Bronchial epithelial cell (primary cell): ENCODE measurements at places on chromosomes 5 and 9. TPM values are rescaled to one million over a fixed set of nuclear protein-coding genes. Genes with fewer than 3 reads are reported as not detected.
A peak's percentile ranks its signal among the peaks of the same experiment; 100 is the strongest.

The PRR16 gene
- 0.53 TPM in 1 of 2 replicates, not detected in the other for total RNA-seq

The PRELID2 gene
- total RNA-seq = 12.4 and 14.8 TPM in 2 replicates

The CDC37L1 gene
- 14.0 and 22.1 TPM in 2 replicates for total RNA-seq

The GABRA6 gene
- not detected in 2 replicates for total RNA-seq

GRCh38 chr9:35828716-35829083 is at the start of gene FAM221B:
Gene FAM221B, minus strand, starts transcription at chr9:35828732. Its CDS starts 2,571 bp downstream, at chr9:35826161.
- no peak for DNase-seq

GRCh38 chr9:133144142-133144903 is 19.4 kb downstream of the GBGT1 start:
- no peak for DNase-seq

GRCh38 chr9:73558471-73558870 is 406.8 kb downstream of the ANXA1 start:
- DNase-seq = no peak

DNA sequence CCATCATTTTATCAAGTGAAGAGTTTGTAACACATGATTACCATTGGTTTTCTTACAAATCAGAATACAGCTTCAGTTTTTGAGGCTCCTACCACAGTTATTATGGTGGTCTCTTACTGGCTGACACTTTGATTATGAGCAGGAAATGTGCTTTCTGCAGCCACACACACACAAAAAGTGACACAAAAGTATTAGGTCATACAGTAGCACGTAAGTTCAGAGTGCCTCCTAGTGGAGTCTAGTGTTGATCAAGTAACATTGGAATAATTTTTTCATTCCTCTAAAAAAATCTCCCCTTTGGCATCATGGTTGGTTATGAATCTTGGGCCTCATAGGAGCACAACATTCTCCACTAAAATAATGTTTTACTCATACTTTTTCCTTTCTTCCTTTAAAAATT is 37.6 kb downstream of the PAM start:
- peak; percentile 29 for DNase-seq

DNA sequence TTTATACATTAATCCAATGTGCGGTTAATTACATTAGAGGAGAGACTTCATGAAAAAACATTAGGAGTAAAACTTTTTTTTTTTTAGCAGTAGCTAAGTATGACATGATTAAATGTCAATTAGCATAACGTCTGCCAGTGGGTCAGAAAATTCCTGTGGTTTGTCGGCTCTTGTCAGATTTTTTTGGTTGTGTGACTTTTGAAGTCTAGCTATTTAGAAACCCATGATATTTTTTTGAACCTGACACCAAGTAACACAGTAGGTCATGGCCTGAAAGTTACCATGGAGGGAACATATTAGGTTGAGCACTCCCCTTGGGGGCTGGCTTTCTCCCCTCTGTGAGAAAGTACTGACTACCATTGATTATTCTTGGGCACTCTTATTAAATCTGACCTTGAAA is 84.8 kb upstream of the ALDH1A1 start:
- DNase-seq = peak; percentile 42

The AGPAT2 gene
- 41.9 and 52.0 TPM in 2 replicates for total RNA-seq

- peak; percentile 91 for DNase-seq
These were observed 2.5 kb upstream of the CMBL start for GRCh38 chr5:10310066-10310779.

GRCh38 chr9:92607088-92607487 is 62.8 kb downstream of the IPPK start:
- no peak for DNase-seq

DNA sequence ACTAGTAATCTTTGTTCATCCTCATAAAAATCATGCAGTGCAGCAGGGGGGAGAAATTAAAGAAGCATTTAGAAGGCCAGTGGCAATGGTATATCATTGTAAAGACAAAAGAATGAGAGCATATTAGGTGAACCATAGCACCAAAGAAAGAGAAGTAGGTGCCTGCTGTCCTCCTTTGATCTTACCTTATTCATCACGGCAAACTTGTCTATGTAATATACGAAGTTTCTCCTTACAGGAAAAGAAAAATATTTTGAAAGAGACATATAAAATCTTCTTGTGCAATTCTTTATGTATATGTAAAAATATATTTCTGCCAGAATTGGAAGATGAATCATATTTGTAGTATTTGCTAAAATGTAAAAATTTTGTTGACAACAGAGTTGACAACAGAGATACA is 411.3 kb upstream of the ARRDC3 start:
- no peak for DNase-seq

The SEMA5A gene
- total RNA-seq = 1.3 and 1.6 TPM in 2 replicates

DNA sequence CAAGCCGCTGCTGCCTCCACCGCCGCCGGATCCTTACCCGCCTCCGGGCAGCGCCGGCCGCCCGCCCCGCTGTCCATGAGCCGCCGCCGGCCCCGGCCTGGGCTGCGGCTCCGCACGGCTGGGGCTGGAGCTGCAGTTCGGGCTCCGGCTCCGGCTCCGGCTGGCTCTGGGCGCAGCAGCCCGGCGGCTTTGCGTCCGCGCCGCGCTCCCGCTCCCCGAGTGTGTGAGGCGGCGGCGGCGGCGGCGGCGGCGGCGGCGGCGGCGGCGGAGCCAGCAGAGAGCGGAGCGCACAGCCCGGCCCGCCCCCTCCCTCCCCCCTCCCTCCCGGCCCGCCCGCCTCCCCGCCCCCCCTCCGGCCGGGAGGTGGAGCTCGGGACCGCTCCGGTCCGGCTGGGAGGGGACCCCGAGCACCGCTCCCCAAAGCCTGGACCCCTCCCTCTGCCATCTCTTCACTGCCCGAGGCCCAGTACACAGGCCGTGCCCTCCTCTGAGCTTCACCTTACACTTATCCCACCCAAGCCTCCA is at the start of gene PCDH1:
TSS of gene PCDH1 (minus strand) at position 225 of the 525 bp plus-strand sequence. CDS start at position 77, 148 bp downstream.
- DNase-seq = no peak

The KCNN2 gene
- total RNA-seq = not detected in 2 replicates

The FOXD4 gene
- total RNA-seq = 0.26 TPM in 2 replicates

GRCh38 chr9:3719286-3719685 is 193.5 kb upstream of the RFX3 start:
- DNase-seq = no peak

GRCh38 chr5:108025957-108026356 is 355.2 kb upstream of the EFNA5 start:
- no peak for DNase-seq

DNA sequence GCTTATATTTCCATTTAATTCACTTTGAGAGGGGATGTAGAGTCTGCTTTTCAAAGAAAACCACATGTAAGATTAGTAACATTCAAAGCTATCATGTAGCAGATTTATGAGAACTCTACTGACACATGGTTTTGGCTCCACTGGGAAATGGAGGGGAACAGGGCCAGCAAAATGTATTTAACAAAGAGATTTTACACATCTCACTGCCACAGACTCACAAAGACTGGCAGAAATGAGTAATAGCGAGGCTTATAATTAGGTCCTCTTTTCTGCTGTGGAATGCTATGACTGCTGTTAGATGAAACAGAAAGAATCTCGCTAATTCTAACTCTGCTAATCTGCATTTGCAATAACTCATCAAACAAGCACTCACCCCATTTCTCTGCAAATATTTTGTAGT is 4.5 kb downstream of the DAP start:
- no peak for DNase-seq

DNA sequence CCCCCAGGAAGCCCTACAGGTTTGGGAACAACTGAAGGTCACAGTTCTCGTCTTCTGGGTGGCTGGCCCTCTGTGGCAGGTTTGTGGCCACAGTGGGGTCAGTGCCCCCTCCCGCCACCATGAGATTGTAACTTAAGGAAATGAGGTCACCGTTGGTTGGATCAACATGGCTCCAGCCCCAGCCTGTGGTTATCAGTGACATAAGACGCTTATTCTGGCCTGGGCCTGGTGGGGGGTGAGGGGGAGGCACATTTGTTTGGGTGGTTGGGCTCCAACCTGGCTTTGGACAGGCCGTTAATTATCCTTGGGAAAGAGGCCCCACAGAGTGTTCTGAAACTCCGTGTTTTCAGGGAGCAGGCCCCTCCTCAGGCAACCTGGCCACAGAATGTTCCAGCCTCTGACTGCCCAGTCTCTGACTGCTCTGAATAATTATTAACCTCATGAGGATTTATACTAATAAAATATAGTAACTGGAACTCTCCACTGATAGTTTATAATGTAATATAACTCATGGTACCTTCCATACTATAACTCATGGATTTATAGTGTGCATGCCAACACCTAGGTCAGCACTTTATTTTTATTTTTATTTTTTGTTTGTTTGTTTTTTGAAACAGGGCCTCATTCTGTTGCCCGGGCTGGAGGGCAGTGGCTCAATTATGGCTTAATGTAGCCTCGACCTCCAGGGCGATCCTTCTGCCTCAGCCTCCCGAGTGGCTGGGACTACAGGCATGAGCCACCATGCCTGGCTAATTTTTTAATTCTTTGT is 58.0 kb upstream of the RPL26L1 start:
- no peak for DNase-seq
